ENCODE measurements at places on chromosomes 7 and 10.

DNA sequence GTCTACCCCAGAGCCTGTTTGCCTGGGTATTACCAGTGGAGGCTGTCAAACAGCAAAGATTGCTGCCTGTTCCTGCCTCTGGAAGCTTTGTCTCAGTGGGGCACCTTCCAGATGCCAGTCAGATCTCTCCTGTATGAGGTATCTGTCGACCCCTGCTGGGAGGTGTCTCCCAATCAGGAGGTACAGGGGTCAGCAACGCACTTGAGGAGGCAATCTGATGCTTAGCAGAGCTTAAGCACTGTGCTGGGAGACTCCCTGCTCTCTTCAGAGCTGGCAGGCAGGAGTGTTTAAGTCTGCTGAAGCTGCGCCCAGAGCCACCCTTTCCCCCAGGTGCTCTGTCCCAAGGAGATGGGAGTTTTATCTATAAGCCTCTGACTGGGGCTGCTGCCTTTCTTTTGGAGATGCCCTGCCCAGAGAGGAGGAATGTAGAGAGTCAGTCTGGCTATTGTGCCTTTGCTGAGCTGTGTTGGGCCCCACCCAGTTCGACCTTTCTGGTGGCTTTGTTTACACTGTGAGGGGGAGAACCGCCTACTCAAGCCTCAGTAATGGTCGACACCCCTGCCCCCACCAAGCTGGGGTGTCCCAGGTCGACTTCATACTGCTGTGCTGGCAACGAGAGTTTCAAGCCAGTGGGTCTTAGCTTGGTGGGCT lies 62.2 kb downstream of the PPP1R9A start:
- DNase-seq, result no peak

DNA sequence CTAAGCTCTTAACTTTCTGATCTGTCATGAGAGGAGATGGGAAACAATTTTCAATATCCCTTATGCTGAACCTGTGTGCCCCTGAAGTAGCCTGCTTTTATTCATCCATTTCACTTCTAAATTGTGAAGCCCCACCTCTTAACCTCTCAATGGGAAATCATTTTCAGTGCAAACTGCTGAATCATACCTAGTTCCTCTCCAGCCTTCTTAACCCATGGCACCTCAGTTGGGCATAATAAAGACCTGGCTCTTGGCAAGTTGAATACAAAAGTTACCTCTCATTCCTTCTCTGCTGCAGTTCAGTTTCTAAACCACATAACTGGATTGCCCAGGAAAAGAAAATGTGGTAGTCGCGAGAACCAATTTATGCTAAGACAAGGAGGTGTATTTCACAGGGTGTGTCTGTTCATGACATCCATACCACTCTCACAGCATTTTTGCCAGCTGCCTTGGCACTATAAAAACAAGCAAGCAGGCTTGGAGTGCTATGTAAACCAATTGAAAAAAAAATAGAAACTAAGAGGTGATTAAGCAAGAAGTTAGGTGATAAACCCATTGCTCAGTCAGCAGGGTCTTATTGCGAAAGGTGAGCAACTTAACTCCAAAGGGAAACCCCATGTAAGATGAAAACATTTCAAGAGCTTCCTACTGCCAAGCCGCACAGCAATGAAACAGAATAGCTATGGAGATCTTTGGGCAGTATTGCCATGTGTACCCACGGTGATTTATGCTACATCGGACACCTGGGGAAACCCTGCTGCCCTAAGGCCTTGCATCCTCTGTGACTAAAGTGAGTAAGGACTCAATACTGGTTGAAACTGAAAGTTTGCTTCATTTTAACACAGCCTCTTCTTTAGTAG lies 57.0 kb upstream of the DKK1 start:
- DNase-seq, result peak; percentile 15

GRCh38 chr10:89929282-89930026 lies 228.1 kb downstream of the KIF20B start:
- peak; percentile 25 for DNase-seq

DNA sequence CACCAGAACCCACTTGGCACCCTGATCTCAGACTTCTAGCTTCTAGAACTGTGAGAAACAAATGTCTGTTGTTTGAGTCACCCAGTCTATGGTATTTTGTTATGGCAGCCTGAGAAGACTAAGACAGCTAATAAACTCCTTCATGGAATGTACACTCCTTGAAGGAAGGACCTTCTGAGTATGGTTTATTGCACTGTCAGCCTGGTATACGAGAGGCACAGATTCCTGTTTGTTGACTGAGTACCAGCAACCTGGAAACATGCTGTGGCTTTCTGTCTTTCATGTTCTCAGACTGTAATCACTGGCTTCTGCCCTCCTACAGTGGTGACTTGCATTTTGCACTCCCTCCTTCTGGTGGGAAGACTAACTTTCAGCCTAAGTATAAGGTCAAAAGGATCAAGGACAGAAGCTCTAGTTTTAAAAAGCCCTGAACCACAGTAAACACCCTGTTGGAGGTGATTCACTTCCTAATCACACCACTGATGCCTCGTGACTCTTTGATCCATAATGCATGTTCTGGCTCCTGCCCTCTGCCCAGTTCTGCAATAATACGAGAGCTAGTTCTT lies 319.0 kb upstream of the NPSR1 start:
- DNase-seq, result no peak

GRCh38 chr7:77862691-77863090 lies 64.1 kb downstream of the PHTF2 start:
- no peak for DNase-seq

Measured in GM20000 (cell line).